ENCODE measurements at places on chromosomes 4 and X.
A peak's percentile ranks its signal among the peaks of the same experiment; 100 is the strongest.

DNA sequence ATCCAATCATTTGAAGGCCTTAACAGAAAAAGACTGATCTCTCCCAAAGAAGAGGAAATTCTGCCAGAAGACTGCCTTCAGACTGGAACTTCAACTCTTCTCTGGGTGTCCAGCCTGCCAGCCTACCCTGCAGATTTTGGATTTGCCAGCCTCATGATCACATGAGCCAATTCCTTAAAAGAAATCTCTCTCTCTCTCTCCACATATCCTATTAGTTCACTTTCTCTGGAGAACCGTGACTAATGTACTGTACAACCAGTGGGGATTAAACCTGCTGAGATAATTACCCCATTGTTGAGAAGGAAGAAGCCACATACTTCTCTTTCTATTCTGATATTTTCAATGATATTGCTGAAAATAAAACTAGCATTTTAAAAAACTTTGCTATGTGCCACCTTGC lies 711.3 kb upstream of the AMOT start:
- no peak for DNase-seq

DNA sequence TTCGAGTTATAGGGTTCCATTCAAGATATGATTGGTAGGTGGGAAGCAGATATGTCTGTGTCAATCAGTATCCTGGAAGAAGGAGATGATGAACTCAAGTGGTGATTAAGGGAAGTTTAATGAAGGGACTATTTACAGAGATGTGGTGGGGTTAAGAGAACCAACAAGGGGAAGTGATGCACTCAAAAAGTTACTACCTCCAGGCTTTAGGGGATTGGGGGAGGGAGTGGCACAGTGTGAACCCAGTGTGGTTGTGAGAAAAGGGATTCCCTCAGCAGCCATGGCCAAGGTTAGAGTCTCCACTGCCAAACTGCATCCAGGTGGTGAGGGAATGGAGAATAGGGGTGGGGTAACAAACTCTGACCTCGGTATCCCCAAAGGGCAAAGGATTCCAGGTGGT lies 27.9 kb downstream of the PKD2 start:
- DNase-seq = no peak

- DNase-seq = no peak
Measured at GRCh38 chr4:112519689-112520597, 4.0 kb upstream of the NEUROG2 start.

DNA sequence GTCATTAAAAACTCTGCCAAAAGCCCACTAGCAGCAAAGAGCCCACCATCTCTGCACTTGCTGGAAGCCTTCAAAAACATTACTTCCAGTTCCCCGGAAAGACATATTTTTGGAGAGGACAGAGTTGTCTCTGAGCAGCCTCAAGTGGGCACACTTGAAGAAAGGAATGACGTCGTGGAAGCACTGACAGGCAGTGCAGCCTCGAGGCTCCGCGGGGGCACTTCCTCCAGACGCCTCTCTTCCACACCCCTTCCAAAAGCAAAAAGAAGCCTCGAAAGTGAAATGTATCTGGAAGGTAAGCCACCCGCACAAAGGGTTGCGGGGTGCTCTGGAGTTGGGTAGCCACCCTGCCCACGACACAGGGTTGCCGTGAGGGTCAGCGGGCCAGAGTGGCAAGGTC lies 25.9 kb downstream of the OFD1 start:
- DNase-seq = no peak

DNA sequence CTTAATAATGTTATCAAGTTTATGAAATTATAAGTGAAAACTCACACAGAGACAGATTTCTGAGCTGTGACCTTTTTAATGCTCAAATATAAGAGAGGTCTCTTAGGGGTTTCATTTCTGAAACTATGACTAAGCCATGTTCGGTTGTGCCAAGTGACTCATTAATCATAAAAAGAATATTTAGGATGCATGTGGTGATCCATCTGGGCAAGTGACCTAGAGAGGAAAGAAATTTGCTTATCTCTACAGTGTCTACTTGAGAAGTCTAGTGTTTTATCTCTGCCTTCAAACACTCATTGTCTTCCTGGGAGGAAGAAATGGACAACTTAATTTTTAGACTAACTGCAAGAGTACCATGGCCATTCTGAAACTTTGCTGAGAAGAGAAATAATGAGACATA lies 545.3 kb upstream of the GRID2 start:
- DNase-seq = peak; percentile 52

DNA sequence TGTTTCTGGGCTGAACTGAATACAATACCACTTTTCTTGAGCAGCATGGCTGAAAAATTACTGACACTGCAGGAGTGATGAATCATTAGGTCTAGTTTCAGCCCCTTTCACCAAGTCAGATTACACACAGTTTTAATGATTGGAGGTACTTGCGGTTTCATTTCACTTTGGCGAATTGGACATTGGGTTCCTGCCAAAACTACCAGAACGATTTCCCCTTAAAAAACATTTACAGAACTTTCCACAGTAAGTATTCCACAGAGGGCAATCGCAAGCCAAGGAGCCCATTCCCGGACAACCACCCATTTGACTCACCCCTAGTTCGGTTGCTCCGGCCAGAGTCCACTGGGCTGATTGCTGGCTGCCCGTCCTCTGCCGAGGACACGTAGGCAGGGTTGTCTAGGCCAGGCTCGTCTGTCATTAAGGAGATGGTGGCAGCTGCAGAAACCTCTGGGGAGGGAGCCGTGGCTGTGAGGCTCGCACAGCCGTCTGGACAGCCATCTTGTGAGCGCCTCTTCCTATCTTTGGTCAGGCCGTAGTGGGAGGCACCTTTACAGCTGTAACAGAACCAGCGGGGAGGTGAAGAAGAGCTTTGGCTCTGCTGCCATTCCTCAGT lies 83.5 kb downstream of the LNX1 start:
- DNase-seq = peak; percentile 67

DNA sequence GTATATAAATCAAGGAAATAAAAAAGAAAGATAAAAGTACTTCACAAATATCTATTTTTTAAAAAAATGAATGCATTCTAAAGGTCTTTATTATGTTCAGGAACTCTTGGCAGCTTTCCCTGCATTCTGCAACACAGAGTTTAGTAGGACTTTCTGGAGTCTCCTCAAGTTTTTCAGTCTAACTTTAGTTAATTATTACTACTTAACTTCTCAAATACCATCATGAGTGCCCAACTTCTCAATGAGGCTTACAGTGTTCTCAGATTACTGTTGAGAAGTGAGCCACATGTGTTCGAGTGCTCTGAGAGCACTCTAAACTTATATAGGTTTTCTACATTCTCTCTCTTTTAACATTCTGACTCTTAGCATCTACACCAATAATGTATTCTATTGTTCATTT lies 1852.9 kb upstream of the PCDH10 start:
- no peak for DNase-seq

- no peak for DNase-seq
Measured at GRCh38 chrX:51376672-51377071, 44.0 kb downstream of the NUDT10 start.

DNA sequence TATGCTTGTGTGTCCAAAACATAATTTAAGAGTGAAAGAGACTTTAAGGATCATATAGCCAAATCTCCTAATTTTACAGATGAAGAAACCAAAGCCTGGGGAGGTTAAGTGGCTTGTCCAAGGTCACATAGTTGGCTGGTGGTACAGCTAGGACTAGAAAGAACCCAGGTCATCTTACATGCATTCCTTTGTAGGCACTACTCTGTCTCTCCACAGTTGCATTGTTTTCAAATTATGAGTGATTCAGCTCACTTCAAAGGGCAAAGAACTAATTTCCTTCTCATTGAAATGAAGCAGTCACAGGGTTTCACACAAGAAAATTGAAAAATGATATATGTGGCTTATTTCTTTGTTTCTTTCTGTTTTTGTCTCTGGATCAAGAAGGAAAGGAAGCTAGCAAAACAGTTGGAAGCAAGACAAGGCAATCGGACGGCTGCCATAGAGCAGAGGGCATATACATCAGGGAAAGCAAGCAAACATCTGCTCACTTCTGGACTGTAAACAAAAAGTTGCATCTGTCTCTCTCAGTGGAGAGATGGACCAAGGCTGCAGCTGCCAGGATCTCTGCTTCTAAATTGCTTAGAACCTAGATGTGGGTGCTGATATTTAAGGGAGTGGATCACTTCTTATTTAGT lies 107.5 kb upstream of the AMOT start:
- no peak for DNase-seq

- DNase-seq = no peak
Measured at GRCh38 chr4:152064753-152065152, 303.9 kb upstream of the GATB start.

- no peak for DNase-seq
Measured at GRCh38 chr4:151950993-151951670, 190.3 kb upstream of the GATB start.

GRCh38 chrX:53186351-53186750 lies 38.7 kb downstream of the KDM5C start:
- DNase-seq = peak; percentile 37

DNA sequence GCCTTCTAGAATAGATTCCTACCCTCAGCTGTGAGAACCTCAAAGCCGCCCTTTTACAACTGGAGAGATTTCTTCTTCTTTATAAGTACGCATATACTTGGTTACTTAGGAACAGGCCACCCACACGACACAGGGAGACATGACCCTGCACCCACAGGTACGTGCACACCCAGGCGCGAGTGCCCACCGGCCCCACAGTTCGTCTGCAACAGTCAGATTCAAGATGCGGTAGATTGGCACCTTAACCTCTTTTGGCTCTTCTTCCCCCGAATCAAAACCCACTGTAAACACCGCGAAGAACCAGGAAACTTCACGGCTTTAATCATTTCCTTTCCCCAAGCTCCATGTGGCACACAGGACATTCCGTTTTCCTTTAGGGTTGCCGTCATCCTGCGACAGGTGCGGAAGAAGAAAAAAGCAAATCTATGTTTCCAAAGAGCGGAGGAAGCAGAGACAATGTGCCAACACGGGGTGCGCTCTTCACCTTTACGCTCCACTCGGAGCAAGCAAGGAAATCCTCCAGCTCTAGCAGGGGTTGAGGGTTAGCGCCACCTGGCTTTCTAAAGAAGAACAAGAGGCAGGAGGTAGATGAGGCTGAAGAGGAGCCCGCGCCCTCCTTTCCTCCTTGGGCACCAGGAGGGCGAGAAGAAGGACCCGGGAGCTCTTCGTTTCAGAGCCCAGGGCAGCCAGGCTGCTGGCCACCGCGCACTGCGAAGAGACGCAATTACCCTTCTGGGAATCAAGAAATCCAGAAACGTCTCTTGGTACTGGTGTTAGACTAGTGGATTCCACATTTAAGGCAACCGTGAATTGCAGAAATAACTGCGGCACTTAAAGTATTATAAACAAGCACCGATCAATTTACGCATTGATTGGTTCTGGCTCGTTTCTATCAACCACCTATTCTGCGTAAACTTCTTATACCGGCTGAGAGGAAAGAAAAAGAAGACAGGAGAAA lies 35.7 kb downstream of the HAND2 start:
- no peak for DNase-seq

DNA sequence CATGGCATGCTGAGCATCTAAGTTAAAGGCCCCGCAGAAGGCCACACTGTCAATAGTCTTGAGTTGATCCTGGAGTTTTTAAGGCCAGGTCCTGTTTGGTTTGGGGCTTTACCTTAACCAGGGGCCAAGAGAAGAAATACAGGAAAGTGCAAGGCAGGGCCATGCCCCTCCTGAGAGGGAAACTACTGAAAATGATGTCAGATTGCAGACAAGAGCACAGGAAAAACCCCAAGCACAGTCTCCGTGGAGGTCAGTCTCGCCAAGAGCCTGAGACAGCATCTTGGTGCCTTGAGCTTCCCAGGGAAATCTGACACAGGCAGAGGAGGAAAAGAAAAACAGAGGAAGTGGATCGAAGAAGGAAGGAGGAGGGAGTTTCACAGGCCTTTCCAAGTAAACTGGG lies 32.2 kb upstream of the GATB start:
- no peak for DNase-seq

- DNase-seq = peak; percentile 67
Measured at GRCh38 chr4:141047228-141047884, 85.9 kb downstream of the RNF150 start.

DNA sequence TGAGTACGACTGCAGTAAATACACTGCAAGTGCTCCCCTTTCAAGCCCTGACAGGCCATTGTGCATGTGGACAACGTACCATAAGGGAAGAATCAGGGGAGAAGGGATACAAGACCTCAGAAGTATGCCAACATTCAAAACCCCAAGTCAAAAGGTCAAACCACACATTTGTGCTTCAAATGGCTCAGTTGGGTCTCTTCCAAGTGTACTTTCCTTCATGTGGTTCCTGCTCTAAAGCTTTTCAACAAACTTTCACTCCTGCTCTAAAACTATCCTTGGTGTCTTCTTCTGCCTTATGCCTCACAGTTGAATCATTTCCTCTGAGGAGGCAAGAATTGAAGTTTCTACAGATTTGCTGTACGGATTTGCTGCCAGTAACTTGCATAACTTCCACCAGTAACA lies 305.7 kb upstream of the SLIT2 start:
- DNase-seq = peak; percentile 99

DNA sequence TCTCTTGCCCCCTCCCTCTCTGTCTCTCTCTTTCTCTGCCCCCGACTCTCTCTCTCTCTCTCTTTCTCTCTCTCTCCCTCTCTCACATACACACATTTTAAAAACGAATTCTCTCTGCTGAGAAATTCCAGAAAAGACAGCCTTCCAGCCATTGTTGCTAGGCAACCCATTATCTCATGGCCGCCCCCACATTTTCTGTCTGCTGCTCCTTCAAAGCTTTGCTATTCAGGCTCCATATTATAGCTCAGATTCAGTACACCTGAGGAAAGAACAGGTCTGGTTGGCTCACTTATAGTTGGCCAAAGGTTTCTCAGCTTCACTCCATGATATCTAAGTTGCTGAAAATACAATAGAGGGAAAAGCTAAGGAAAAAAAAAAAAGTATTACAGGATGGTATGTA lies 174.4 kb upstream of the RADX start:
- no peak for DNase-seq

GRCh38 chr4:3783693-3784306 lies 17.6 kb downstream of the ADRA2C start:
- DNase-seq = no peak

DNA sequence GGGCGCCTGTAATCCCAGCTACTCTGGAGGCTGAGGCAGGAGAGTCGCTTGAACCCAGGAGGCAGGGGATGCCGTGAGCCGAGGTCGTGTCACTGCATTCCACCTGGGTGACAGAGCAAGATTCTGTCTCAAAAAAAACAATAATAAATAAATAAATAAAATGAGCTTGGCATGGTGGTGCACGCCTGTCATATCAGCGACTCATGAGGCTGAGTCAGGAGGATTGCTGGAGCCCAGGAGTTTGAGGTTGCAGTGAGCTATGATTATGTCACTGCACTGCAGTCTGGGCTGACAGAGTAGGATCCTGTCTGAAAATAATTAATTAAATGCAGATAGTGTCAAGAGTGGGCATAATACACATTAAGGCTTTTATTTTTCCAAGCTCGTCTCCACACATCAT lies 77.5 kb downstream of the DHRSX start:
- DNase-seq = peak; percentile 13

GRCh38 chr4:176437756-176438155 lies 118.0 kb downstream of the SPCS3 start:
- no peak for DNase-seq

- DNase-seq = peak; percentile 67
Measured at GRCh38 chr4:143667461-143667860, 33.0 kb downstream of the FREM3 start.

DNA sequence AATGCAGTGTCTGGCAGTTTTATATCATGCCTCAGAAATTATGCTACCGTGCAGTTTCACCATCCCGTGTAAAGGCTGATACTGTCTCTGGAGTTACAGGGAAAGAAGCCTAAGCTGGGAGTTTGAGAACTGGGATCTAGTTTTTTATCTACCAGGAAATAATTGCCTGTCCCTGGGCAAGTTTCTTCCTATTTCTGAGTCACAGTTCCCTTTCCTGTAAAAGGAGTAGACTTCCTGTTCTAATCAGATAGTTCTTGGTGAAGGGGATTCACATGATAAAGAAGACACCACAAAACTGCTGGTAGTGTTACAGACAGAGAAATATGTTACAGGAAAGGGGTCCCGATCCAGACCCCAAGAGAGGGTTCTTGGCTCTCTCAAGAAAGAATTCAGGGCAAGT lies 17.1 kb downstream of the HERC3 start:
- no peak for DNase-seq

Data from non-pigmented ciliary epithelial cell (primary cell).